ENCODE measurements at places on chromosomes 2 and 18. TPM values are rescaled to one million over a fixed set of nuclear protein-coding genes. Genes with fewer than 3 reads are reported as not detected.

DNA sequence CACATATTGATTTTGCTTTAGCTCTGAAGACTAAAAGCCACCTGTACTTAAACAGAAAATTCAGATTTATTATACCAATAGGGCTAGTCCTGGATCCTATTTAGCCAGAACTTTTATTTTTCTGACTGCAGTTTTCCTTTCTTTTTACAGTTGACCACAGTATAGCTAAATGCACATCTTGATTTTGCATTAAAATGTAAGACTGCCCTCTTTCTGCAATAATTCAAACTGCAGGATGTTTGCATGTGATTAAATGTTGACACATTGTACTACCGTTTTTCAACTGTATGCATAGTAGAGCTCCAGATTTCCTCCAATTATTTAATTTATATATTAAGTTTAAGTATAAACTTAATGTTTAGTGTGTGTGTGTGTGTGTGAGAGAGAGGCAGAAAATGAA, 1262.9 kb downstream of the SUCLG1 start:
- no peaks in the 10 kb centered on the region for H3K4me1 ChIP-seq
- DNase-seq = no peak
- no peak overlapping the region for H3K27ac ChIP-seq

- peak overlapping the region; percentile 95 for H3K27ac ChIP-seq
- no peaks in the 10 kb centered on the region for H3K27me3 ChIP-seq
- no peaks in the 10 kb centered on the region for H3K36me3 ChIP-seq
- DNase-seq = no peak
- no peak overlapping the region for H3K4me3 ChIP-seq
- H3K4me1 ChIP-seq = peaks cover 61% of the 10 kb centered on the region
These were observed 286.8 kb upstream of the TRIB2 start for GRCh38 chr2:12429779-12430406.

The SPATA3 gene
- not detected for total RNA-seq

DNA sequence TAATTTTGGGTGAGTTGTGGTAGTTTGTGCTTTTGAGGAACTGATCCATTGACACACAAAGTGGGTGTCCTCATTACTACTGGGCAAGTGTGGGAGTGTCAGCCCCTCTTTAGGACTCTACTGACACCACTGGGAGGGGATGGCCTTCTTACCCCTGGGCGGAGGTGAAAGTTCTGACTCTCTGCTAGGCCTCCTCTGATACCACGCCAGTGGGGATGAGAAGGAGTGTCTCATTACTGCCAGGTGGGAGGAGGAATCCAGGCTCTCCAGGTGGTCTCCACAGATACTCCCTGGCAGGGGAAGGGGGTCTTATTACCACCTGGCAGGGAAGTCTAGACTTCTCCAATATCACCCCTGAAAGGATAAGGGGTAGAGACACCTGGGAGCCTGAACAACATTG, 9.1 kb downstream of the LCLAT1 start:
- no peaks in the 10 kb centered on the region for H3K4me1 ChIP-seq
- no peak overlapping the region for H3K27ac ChIP-seq
- no peaks in the 10 kb centered on the region for H3K27me3 ChIP-seq
- no peak for DNase-seq

DNA sequence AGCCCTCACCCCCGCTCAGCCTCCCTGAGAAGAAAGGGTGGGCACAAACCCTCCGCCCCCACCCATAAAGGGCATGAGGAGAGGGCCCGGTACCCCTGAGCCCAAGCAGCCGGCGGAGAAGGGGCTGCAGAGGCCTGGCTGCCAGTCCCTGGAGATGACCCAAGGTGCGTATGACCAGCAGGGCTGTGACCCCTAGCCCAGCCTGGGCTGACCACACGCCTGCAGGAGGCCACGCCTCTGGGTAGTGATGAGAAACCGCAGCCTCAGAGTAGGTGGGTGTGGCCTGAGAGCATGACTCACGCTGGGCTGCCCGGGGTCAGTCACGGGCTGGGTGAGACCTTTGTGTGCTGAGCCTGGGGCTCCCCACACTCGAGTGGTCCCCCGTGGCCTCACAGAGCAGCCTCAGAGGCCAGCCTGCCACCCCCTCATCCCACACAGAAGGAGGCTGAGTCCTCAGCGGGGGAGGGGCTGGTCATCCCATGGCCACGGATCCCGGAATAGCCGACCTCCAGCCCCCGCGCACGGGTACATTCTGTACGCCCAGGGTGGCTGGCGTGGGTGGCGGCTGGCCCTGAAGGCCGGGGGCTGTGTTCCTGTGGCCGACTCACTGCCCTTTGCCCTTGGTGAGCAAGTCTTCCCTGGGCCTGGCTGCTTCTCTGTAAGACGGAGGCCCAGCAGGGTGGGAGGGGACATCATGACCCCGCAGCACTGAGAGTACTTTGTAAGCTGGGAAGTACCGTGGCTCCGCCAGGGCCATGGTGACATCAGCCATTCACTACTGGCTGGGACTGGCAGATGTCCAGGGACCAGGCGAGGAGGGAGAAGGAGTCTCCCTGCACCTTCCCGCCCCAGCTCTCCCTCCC, 110.8 kb upstream of the OTOS start:
- peak; percentile 92 for DNase-seq
- peak overlapping the region; percentile 64 for H3K27ac ChIP-seq
- H3K36me3 ChIP-seq = no peaks in the 10 kb centered on the region
- H3K4me1 ChIP-seq = peaks cover 33% of the 10 kb centered on the region

The ALPG gene
- total RNA-seq = not detected

The CASP8 gene
- total RNA-seq = 7.6 TPM

DNA sequence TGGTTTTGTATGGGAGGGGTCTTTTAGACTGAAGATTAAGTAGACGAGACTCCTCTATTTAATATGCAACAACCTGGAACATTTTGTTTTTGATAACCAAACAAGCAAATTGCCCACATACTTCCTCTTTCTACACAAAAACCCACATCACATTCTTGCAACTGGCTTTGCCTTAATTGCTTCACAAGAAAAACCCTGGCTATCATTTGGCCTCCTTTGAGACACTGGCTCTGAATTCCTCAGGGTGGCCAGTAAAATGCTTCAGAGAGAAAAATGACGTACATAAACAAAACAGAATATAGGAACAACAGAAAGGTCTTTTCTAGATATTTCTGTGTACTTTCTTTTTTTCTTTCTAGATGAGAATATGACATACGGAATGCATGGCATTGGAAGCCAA, 103.0 kb downstream of the TRIB2 start:
- peaks cover 29% of the 10 kb centered on the region for H3K4me1 ChIP-seq
- no peaks in the 10 kb centered on the region for H3K27me3 ChIP-seq
- no peak overlapping the region for H3K4me3 ChIP-seq
- peak overlapping the region; percentile 93 for H3K27ac ChIP-seq
- no peak for DNase-seq
- peaks cover 2% of the 10 kb centered on the region for H3K36me3 ChIP-seq

DNA sequence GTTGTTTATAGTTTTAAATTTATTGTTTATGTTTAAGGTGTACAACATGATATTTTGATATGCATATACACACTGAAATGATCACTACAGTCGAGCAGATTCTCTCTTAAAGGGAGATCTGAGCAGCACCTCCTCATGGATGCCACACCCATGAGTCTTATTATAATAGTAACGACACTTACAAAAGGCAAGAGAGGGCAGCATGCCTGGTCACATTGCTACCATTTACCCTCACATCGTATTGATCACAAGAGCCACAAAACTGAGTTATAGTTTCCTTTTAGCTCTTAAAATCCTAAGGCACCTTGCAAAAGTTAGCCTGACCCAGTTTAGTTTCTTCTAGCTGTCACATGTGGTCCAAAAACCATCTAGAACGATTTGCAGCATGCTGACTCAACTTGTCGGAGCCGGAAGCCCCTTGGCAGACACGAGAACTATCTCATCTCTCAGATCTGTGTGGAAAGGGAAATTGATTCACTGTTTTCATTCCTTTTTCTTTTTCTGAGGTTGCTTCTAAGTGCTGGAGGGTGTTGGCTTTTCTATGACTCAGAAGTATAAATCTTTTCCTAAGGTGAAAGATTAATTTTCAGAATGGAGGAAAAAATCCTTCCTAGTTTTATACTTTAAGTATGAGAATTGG, 85.3 kb downstream of the CDC42EP3 start:
- DNase-seq = no peak
- H3K4me1 ChIP-seq = peaks cover 91% of the 10 kb centered on the region
